ENCODE measurements at places on chromosomes 1 and 21. TPM values are rescaled to one million over a fixed set of nuclear protein-coding genes. Genes with fewer than 3 reads are reported as not detected.
A peak's percentile ranks its signal among the peaks of the same experiment; 100 is the strongest.

DNA sequence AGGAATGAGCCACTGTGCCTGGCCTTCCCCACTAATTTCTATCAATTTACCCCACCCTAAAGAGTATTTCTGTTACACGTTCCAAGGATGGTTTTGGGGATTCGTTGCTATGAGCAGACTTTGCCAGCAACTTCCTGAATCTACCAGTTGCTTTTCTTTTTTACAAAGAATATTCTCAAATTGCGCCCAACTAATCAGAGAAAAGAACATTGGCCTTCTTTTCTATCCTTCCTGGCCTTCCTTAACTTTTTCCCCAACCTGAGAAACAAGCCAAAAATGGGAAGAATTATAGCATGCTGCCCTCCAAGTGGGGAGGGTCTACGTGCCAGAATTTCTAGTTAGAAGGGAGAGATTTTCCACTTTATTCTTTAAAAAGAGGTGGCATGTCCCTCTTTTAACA is 44.9 kb upstream of the SLC45A1 start:
- no peak for DNase-seq

- peak; percentile 90 for DNase-seq
Measured at GRCh38 chr21:45308194-45309068, 20.7 kb upstream of the POFUT2 start.

The LIX1L gene
- 10.6 TPM for total RNA-seq

The NBPF8 gene
- total RNA-seq, result 15.2 TPM

The PDC gene
- total RNA-seq, result not detected

Measured in right lobe of liver (tissue), 6 donors.